ENCODE measurements at places on chromosomes 4 and X. TPM values are rescaled to one million over a fixed set of nuclear protein-coding genes. Genes with fewer than 3 reads are reported as not detected.

The MAP7D2 gene
- polyA plus RNA-seq = 4.4 TPM

The ALB gene
- polyA plus RNA-seq = 15.9 TPM

The FABP2 gene
- not detected for polyA plus RNA-seq

The PRR32 gene
- not detected for polyA plus RNA-seq

The CYSLTR1 gene
- polyA plus RNA-seq = 0.64 TPM

The SPACA5B gene
- not detected for polyA plus RNA-seq

The AMTN gene
- polyA plus RNA-seq = not detected

The NDNF gene
- polyA plus RNA-seq = 0.40 TPM

The SULT1E1 gene
- 33.0 TPM for polyA plus RNA-seq

The NOCT gene
- polyA plus RNA-seq = 8.2 TPM

The PABPC4L gene
- 0.20 TPM for polyA plus RNA-seq

The F8A3 gene
- not detected for polyA plus RNA-seq

The MAGEC3 gene
- polyA plus RNA-seq = not detected

The VSIG4 gene
- 47.0 TPM for polyA plus RNA-seq
